Pancreas (tissue), 10 donors: ENCODE measurements at places on chromosomes 11 and 22. TPM values are rescaled to one million over a fixed set of nuclear protein-coding genes. Genes with fewer than 3 reads are reported as not detected.

- DNase-seq, result no peak
Measured at GRCh38 chr11:34030382-34030781, 21.1 kb upstream of the CAPRIN1 start.

- no peak for DNase-seq
Measured at GRCh38 chr22:38948181-38948940, 9.0 kb upstream of the APOBEC3A start.

GRCh38 chr22:40898850-40899357 is 37.0 kb upstream of the DNAJB7 start:
- DNase-seq, result no peak

DNA sequence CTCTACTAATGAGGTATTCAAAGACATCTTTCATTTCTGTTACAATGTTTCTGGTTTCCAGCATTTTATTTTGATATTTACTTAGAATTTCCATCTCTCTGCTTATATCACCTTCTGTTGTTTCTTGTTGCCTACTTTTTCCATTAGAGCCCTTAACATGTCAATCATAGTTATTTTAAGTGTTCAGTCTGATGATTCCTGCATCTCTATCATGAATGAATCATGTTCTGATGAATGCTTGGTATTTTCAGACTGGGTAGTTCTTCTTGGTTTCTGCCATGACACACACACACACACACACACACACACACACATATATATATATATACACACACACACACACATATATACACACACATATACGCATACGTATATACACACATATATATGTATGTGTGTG is 486.4 kb upstream of the ISX start:
- no peak for DNase-seq

SMIM35 gene
- not detected for total RNA-seq

OR51V1 gene
- total RNA-seq, result not detected
